ENCODE measurements at places on chromosomes 1 and 21.

DNA sequence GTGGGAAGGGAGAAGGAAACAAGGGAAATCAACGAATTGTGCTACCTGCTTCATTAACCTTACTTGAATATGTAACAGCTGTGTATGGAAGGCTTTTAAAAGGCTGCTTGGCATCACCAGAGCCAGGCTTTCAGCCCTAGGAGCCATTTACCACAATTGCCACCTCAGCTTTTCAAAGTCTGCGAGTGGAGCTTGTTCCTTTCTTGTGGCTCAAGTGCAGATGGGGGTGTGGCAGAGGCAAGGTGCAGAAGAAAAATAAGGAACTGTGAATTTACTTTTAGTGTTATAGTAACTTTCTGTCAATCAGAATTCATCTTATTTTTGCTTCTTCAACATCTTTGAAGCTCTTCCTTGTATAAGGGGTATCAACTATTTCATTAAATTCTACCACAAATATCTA lies 17.6 kb downstream of the CLCA2 start:
- no peak for DNase-seq

DNA sequence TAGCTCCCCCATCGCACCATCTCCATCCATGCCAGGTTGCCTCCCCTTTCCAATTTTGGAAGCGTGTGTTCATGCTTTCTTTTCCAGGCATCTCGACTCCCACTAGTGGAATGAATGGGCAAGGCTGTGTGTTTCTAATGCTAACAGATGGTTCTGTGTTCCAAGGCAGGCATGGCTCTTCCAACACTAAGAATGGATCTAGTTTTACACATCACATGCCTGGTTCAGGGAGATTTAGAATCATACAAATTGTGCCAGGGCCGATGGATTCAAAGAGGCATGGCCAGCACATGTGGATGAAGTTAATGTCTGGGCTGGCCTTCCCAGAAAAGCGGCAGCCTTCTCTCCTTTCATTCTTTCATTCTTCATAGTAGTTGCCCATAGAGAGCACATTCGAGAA lies 438.7 kb downstream of the PRDM2 start:
- no peak for DNase-seq

DNA sequence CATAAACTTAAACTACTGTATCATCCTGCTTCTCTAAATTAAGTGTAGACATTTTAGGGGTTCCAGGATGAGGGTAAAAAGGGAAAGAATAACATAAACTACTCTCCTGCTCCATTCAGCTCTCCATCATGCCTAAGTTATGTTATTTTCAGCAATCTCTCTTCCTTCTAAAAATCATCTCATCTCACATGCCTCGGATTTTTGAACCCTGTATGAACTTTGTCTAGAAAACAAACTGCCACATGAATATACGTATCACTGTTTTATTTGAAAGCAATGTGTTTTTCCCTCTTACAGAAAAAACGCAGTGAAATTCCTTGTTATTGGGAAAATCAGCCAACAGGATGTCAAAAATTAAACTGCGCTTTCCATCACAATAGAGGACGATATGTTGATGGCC lies 32.6 kb downstream of the ZBED6 start:
- DNase-seq, result no peak

DNA sequence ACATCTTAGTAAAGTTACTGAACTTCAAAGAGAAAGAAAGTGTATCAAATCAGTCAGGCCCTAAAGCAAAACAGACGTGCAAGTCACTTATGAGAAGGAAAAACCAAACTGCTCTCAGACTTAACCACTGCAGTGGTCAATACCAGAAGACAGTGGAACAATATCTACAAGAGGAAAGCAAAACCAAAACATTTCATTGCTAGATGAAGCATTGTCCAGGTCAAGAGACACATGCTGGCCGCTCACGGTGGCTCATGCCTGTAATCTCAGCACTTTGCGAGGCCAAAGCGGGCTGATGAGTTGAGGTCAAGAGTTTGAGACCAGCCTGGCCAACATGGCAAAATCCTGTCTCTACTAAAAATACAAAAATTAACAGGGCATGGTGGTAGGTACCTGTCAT lies 82.0 kb upstream of the MROH9 start:
- no peak for DNase-seq

DNA sequence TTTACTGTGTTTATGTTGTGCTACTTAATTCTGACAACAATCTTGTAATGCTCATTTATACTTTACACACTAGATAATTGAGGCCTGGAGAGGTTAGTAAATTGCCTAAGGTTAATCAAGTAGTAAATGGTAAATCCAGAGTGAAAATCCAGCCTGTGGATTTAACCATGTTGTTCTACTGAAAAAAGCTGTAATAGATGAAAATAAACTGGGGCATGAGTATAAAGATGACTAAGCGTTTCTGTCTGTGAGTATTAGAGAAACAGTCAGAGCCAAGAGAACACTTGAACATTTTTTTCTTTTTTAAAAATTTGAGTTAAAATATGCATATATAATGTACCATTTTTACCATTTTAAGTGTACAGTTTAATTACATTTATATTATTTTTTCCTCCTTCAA lies 47.9 kb upstream of the LEPR start:
- DNase-seq, result no peak

GRCh38 chr1:218459878-218460711 lies 115.0 kb downstream of the TGFB2 start:
- peak; percentile 28 for DNase-seq

DNA sequence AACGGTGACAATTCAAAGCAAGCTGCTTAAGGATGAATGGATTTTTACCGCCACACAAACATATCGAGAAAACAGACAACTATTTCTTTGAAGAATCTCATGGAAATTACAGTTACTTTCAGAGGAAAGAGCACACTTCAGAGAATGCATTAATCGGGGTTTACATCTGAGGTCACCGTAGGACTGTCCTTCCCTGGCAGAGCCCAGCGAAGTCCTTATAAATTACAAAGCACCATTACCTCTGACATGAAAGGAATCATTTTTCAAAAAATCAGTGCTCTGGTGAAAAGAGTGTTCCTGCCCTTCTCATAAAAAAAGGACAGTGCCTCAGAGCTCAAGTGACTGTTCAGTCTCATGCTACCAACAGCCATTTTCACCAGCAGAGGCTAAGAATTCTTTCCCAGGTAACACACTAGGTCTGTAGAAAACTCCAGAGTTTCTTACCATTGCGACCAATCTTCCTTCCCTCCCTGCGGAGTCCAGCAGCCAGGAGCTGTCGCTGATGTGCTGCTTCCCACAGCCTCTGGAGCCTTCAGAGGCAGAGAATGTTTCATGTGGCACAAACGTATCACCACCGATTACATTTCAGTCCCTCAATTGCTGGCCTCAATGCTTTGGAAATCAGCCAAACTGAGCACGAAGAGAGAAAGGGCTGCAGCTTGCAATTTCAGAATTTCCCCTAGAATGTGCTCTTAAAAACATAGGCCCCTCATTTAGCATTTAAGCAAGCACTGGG lies 75.4 kb downstream of the PLD5 start:
- DNase-seq, result no peak

DNA sequence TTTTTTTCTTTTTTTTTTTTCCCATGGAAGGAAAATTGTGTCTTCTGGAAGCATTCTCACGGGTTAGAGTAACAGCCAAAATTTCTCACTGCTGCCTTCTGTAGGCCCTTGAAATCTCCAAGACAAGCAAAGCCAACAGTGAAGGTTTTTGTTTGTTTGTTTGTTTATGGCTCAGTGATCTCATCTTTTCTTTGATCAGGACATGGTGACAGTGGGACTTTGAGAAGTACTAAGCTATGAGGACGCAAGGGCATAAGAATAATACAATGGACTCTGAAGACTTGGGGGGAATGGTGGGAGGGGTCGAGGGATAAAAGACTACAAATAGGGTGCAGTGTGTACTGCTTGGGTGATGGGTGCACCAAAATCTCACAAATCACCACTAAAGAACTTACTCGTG lies 419.4 kb downstream of the PTPRC start:
- no peak for DNase-seq

GRCh38 chr1:174157157-174157806 lies 2.0 kb upstream of the RABGAP1L start:
- DNase-seq, result no peak

DNA sequence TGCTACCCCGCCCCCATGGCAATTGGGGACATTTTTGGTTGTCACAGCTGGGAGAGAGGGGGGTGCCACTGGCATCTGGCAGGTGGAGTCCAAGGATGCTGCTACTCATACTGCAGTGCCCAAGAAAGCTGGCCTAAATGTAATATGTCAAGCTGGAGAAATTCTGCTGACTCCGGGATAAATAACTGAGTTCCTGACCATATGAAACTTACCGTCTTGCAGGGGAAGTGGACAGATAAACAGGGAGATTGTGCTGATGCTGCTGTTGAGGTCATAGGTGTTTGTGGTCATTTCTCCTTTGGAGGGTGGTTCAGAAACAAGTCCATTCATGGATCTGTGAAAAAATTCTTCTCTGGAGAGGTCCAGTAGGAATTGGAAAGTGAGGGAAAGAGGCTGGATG lies 54.4 kb downstream of the KAZN start:
- no peak for DNase-seq

DNA sequence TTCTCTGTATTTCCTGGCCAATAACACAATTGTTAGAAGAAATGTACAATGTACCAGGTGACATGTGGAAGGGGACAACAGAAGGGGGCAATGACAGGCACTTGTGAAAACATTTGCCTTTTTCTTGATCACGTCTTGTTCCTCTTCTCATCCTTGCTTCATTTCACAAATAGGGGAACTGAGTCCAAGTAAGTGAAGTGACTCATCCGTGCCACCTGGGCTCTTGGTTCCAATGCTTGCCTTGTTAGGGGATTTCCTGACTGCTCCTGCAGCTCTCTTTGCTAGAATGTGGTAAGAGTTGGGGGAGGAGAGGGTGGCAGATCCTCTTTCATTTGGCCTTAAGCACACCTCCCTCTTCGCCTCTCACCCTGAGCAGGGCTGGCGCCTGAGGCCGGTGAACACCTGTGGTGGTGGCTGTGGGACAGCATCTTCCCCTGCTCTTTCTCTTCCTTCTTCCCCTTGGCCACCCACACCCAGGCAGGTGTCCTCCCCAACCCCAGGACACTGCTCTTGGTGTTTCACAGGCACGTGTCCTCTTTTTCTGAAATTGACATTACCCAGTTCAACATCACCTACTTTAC lies 2.2 kb upstream of the RHEX start:
- no peak for DNase-seq

DNA sequence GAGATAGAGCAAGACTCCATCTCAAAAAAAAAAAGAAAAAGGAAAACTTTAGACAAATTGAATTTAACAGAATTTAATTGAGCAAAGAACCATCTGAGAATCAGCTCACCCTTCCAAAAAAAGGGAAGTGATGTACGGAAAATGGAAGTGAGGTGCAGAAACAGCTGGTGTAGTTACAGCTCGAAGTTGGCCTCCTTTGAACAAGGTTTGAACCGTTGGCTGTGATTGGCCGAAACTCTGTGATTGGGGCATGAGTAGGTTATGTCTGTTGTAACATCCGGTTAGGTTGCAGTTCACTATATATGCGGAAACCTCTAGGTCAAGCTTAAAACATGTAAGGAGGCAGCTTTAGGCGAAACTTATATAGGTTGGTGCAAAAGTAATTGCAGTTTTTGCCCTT lies 97.9 kb upstream of the KIF26B start:
- no peak for DNase-seq

DNA sequence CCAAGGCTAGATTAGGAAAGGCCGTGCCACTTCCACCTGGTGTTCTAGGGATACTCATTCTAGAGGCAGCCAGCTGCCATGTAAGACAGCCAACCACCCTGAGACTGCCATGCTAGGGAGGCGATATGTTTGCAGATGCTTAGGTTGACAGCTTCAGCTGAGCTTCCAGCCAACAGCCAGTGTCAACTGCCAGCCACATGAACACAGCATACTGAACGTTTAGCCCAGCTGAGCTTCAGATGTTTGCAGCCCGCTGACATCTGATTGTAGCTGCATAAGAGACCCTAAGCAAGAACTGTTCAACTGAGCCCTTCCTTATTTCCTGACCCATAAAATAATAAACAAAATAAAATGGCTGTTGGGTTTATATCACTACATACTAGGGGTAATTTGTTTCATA lies 5.0 kb upstream of the KCNC4 start:
- no peak for DNase-seq

DNA sequence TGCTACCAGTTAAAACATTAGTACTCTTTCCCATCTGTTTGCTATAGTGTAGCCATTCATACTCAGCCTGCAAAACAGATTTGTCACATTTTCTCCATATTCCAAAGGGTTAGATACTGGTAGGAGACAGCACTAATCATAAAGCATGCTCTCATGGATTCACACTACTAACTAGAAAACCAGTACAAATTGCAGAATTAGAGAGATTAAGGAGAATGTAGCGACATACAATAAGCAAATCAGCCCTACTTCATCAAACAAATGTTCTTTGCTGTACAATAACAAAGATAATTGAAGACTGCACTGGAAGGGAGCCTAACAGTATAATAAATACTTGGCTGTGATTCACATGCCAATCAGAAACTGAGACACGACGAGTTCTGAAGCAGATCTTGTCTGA lies 368.0 kb upstream of the PRMT6 start:
- no peak for DNase-seq

DNA sequence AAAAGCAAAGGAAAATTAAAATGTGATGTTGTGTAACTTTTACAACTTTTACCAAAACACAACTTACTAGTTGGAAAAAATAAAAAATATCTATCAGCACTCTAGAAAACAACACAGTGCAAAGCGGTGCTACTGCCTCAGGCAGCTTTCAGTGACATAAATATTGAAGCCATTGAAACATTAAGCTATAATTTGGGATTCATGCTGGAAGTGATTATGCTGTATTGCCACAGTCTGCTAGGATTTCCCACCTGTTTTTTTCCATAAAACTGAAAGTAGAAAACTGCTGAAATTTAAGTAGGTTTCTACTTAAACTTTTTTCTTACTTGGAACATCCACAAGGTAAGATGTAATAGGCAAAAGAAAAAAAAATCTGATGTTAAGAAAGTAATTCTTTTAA lies 674.4 kb downstream of the KCNT2 start:
- no peak for DNase-seq

GRCh38 chr1:85692730-85693314 lies 15.4 kb downstream of the ZNHIT6 start:
- no peak for DNase-seq

- DNase-seq, result no peak
These were observed 544.8 kb upstream of the CAMK1G start for GRCh38 chr1:209038735-209039134.

- no peak for DNase-seq
These were observed 317.0 kb downstream of the BARHL2 start for GRCh38 chr1:90400131-90400530.

All from HuH-7 (cell line).